ENCODE measurements at places on chromosomes 6 and 20. TPM values are rescaled to one million over a fixed set of nuclear protein-coding genes. Genes with fewer than 3 reads are reported as not detected.

GRCh38 chr6:128276311-128276710 is 244.1 kb downstream of the PTPRK start:
- no peak for DNase-seq

- DNase-seq: no peak
Observed at GRCh38 chr20:51732096-51732791, 35.9 kb downstream of the ATP9A start.

LCA5 gene
- polyA plus RNA-seq: 12.3 TPM

CRISP2 gene
- not detected for polyA plus RNA-seq

DNA sequence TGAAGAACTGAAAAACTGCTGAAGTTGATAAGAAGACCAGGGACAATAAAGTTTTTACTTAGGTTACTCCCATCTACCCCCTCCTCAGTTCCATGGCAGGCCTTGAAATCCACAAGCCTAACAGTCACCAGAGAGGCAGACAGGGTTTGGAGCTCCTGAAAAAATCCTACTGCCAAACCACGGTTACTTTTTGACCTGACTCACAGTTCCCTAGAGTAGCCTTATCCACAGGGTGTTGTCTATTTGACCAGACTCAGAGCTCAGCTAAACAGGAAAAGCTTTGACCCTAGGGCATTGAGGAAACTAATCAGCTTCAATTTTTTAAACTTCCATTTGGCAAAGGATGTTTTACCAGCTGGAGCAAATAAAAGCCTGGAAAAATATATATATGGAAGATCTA is 257.7 kb upstream of the NT5E start:
- no peak for DNase-seq

SLC32A1 gene
- polyA plus RNA-seq: 2.0 TPM

NHLRC1 gene
- polyA plus RNA-seq: 1.9 TPM

- DNase-seq: no peak
Observed at GRCh38 chr20:59902470-59902869, 31.0 kb downstream of the SYCP2 start.

SYNDIG1 gene
- 9.3 TPM for polyA plus RNA-seq

DNA sequence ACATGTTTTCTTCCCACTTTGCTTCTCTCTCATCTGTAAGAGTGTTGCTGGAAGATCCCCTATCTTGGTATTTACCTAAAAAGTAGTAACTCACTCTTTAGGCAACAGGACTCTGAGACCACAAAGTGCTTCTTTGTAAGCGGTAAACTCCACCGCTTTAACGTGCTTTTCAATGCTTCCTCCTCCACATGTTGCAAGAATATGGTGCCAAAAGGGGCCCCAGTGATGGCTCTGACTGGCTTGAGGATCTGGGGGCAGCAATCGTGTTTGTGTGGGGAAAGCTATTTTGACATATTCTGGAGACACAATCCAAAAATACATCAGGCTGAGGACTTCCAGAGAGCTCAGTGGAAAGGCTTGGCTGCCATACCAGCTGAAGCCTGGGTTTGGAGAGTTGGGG is 12.4 kb upstream of the CPNE5 start:
- DNase-seq: no peak

GRCh38 chr6:36320475-36320874 is 16.2 kb downstream of the BNIP5 start:
- no peak for DNase-seq

GPX5 gene
- not detected for polyA plus RNA-seq

GRCh38 chr6:34386316-34387137 is 5.9 kb downstream of the NUDT3 start:
- no peak for DNase-seq

Data from left renal pelvis (tissue), 4 donors.